ENCODE measurements at places on chromosomes 13 and 19.

DNA sequence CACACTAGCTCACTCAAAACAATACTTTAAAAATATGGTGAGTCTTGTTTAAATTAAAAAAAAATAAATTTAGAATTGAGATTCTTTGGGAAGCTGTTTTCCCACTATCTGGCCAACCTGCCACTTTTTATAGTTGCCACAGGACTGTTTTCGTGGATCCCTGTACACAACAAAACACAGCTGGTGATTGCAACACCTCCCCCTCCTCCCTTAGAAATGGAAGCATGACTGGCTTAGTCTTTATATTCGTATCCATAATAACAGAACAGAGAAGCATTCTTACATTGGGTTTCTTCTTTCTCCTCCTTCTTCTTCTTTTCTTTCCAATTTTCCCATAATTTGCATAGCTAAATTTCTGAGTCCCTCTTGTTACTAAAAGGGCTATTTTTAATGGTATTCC is 79.5 kb upstream of the GJB6 start:
- peak; percentile 53 for DNase-seq

DNA sequence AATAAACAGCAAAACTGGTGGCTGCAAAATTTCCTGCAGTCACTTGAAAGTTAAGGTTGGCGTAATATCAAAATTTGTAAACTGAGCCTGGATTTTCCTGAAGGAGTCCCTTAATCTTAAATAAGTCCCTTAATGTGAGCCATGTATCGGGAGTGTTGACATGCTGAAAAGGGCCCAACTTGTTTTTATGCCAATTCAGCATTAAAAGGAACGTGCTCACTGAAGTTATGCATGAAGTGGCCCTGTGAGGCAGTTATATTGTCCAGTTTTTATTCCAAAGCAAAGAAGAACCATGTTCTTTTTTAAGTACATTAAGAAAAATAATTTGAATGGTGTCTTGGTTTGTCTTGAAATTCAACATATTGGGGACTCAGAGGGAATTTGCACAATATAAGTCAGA is 1766.9 kb downstream of the SLITRK1 start:
- no peak for DNase-seq

DNA sequence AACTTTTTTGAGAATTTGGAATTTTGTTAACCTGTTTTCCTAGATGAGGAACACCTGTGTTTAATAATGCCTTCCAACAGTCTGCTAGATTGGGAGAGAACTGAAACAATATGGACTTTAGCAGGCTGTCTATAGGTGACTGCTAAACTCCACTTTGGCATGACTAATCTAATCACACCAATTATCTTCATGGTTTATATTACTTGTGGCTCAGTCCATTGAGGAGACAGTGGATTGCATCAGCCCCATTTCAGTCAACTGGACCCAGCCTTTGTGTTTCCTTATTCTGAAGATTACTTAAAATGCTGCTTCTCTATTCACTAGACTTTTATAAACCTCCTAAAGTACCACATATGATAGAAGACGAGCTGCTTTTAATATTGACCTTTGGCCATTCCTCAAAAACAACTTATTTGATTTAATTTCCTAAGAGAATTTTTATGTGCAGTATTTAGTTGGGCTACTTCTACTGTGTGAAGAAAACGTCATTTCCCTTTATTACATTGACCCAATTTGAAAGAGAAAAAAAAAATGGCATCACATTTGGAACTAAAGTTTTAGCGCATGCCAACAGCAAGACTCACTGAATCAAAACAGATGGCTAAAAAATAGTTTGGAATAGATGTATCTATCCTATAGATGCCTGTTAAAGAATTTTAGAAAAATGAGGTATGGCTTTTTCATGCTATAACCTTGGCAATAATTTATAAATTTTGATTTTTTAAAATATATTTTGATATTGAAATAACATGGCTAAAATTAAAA is 295.8 kb downstream of the NDFIP2 start:
- peak; percentile 51 for DNase-seq

DNA sequence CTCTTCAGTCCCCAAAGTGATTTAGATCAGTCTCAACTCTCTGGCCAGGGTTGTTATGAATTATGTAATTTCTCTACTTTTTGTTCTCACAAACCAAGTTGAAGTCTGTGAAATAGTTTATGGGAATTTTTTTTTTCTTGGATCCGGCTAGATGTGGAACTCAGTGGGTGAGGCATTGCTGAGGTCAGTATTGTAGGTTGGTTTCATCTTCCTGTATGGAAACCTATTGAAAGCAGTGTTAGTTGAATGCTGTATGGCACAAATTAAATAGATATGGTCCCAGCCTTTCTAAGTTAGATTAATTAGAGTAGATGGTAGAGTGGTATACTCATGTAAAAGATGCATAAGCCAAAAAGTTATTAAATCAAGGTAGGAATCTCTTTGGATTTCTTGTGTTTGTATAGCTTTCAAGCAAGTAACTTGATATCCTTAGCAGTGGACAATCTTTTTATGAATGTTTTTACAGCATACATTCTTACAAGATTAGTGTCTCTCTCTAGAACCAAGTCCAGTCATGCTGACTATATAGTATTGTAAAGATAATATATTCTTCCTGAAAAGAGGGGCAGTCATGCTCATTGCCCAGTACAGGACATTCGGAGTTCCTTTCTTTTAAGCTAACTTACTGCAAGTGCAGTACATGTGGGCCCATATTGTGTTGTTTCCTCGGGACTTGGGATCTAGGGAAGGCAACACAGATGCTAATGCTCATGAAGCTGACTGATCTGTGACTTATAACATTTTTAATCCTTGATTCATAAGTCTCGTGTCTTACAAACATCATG is 2541.1 kb downstream of the PCDH9 start:
- no peak for DNase-seq

GRCh38 chr13:35917252-35917941 is 213.8 kb downstream of the DCLK1 start:
- no peak for DNase-seq

DNA sequence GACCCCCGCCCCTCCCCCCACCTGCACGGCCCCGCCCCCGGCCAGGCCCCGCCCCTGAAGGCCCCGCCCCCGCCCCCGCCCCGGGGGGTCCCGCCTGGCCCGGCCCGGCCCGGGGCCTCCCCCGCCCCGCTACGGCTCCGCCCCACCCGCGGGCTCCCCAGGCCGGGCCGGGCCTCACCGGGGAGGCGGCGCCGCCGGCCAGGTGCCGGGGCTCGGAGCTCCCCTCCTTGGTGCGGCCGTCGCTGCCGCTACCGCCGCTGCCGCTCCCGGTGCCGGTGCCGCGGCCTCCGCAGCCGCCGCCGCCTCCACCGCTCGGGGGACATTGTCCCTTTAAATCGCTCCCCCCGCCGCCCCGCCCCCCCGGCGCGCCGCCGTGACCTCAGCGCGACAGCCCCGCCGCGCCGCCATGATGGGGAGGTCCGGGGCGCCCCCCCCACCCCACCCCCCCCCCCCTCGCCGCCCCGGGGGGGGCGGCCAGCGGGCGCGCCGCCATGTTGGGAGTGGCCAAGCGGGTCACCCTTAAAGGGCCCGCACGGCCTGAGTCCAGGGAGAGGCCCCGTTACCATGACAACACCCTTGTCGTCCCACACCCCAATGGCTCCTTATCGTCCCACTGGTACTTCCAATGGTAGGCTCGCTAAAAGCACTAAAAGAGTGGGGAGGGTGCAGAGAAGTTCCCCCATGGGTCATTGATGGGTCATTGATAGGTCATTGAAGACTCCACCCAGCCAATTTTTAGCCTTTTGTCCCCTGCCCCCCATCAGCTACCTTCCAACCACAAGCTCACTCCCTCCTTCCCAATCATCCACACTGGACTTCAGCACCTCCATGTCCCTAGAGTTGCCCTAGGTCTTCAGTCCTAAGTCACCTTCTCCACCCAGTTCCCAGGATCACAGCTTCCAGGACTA is at the start of gene WIZ:
TSS of gene WIZ (minus strand) at position 337 of the 908 bp plus-strand sequence. CDS start 1,649 bp downstream, outside the sequence.
- peak; percentile 81 for DNase-seq

DNA sequence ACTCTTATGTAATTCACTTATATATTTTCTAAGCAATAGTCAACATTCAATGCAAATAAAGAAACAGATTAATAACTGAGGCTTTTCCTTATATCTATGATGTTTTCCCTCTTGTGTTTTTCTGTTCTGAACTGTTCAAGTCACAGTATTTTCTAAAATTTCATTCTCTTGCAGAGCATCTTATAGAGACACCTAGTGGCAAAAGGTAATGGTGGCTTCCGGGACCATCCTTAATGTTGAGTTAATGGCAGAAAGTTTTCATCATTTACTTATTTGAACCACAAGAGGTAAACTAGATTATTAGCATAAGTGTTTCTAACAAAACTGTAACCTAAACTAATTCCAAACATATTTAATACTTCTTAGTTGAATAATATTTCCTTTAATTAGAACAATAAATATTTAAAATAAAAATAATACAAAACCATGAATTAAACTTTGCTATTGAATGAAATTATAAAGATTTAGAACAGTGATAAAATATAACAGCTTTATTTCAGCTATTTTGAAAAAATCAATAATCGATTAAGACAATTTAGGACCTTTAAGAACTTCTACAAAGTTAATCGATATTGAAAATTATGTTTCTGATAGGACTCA is 1.7 kb upstream of the SLITRK5 start:
- DNase-seq: no peak

DNA sequence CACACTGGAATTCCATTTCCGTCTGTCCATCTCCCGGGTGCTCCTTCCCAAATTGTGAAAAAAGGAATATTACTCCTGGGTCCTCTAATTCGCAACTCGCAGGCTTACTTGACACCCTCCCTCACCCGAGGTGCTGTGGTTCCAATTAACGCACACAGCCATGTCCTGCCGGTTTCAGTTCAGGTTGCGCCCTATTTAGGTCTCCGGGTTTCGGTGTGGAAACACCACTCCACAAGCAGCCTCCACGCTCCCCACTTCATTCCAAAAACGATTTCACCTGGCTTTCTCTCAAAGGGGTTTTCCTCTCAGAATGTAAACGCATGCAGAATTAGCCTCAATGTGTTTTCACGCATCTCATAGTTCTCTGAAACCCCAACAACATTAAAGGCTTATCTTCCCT is 37.9 kb downstream of the NAXD start:
- no peak for DNase-seq

DNA sequence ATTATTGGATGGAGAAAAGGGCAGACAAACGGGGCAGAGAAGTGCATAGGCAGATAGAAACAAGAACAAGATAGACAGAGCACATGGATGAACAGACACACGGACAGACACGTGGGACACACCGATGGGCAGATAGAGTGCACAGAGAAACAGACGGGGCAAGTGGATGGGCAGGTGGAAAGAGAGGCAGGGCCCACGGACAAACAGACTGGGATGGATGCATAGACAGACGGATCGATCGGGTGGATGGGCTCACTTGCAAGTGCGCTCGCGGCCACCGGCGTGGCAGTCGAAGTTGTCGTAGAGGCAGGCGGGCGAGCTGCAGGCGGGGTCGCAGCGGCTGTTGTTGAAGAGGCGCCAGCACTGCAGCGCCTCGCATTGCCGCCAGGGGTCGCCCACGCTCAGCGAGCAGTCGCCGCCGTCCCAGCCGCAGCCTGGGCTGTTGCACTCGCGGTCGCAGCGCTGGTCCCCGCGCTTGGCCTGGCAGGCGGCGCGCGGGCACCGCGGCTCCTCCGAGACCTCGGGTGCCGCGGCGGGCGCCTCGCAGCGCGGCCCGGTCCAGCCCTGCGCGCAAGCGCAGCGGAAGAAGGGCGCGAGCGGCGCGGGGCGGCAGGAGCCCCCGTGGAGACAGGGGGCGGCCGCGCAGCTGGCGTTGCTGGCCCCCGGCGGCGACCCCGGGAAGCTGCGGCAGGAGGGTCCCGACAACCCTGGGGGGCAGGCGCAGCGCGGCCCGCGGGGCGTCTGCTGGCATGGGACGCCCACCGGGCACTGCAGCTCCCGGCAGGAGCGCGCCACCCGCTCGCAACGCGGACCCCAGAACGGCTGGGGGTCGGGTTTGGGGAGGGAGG is 23.3 kb downstream of the NOTCH3 start:
- DNase-seq: peak; percentile 93

- no peak for DNase-seq
Measured at GRCh38 chr13:35225582-35225981, 250.9 kb downstream of the MAB21L1 start.

GRCh38 chr19:14395262-14395661 is 14.0 kb downstream of the ADGRE5 start:
- DNase-seq: no peak

DNA sequence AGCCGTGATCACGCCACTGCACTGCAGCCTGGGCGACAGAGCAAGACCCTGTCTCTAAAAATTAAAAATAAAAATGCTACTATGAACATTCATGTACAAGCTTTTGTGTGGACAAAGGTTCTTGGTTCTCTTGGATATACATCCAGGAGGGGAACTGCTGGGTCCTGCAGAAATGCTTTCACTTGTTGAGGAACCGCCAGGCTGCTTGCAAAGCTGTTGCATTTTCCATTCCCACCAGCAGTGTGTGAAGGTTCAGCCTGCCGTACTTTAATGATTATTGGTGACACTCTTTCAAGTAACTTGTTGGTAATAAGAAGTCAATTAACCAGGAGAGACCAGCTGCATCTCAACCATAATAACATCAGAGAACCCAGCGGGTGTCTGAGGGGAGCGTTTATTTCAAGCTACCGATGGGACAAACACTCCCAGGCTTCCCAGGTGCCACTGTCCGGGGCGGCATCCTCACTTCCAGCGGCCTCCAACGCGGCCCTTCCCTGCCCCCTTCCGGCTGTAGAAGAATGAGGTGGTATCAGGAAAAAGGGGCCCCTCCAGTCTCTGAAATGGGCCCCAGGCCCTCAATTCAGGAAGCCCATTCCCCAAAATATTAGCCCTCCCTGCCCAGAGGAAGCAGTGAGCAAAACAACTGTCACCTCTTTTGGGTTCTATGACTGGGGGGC is 15.2 kb upstream of the PPP1R12C start:
- no peak for DNase-seq

- DNase-seq: no peak
Measured at GRCh38 chr13:101449790-101450748, 2.4 kb upstream of the ITGBL1 start.
